Activated naive CD8-positive, alpha-beta T cell treated with anti-CD3 and anti-CD28 coated beads, Interleukin-2, amount 10 ng/mL, durations not matched to agents 7 days and 5 days (primary cell): ENCODE measurements at places on chromosomes 6 and 20. TPM values are rescaled to one million over a fixed set of nuclear protein-coding genes. Genes with fewer than 3 reads are reported as not detected.

EYA2 gene
- total RNA-seq = not detected

MEP1A gene
- total RNA-seq = not detected

METTL24 gene
- total RNA-seq = 1.4 TPM

GCNT2 gene
- total RNA-seq = 7.5 TPM

- no peak overlapping the region for H3K4me3 ChIP-seq
- H3K36me3 ChIP-seq = peaks cover 5% of the 10 kb centered on the region
- peaks cover 2% of the 10 kb centered on the region for H3K4me1 ChIP-seq
- no peak for DNase-seq
These were observed 38.5 kb upstream of the TXLNB start for GRCh38 chr6:139330306-139330705.

DNA sequence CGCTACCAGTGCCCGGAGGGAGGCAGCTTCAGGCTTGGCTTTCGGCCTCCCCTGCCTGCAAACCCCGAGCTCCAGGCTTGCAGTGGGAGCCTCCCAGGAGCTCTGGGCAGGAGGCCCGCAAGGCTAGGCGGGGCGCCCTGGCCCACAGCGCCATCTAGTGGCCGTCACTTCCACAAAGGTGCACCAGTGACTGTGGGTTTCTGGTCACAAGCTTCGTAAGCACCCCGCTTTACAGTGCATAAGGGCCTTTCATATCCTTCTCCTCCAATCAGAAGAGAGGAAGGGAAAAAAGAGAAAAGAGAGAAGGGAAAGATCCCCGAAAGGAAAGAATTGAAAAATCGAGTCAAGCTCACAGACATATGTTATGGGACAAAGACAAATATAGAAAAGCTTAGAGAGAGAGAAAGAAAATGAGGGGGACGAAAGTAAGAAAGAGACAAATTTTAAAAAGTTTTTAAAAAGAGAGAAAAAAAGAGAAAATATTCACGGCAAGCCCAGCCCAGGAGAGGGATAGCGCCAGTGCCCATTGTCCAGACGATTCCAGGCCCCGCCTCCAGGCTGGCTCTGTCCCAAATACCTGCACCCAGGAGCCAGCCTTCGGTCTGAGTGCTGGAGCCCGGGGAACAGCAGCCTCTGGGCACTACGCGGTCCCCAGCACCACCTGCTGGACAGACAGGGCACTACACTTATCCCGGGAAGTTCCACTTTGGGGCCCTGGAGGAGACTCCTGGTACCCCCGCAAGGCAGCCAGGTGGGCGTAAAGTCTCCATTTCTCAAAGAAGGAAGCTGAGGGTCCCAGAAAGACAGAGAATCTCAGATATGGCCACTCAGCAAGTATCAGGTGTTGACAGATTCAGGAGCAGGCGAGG lies 207.1 kb downstream of the PREX1 start:
- H3K27ac ChIP-seq = peak overlapping the region; percentile 67
- DNase-seq = peak; percentile 82
- H3K4me3 ChIP-seq = peak overlapping the region; percentile 74
- no peaks in the 10 kb centered on the region for H3K27me3 ChIP-seq
- no peaks in the 10 kb centered on the region for H3K36me3 ChIP-seq
- H3K4me1 ChIP-seq = peaks cover 3% of the 10 kb centered on the region

DNA sequence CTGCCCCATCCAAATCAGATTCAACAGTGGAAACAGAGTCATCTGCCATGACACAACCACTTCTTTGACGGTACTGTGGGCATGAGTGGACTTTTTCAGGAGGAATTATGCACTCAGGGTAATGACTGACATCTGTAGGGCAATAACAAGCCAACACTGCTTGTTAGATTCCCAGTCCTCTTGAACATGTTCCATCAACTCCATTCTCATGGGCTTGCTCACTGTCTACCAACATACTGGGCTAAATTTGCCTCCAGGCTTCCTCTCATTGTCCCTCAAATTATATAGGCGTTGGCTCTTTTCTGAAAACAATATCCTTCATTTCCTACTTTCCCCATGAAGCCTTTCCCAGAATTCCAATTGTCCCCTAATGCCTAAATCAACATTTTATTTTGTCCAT lies 43.1 kb downstream of the ANKEF1 start:
- H3K4me3 ChIP-seq = no peak overlapping the region
- no peaks in the 10 kb centered on the region for H3K36me3 ChIP-seq
- H3K4me1 ChIP-seq = no peaks in the 10 kb centered on the region

- peak overlapping the region; percentile 0 for H3K27ac ChIP-seq
- DNase-seq = no peak
- H3K4me1 ChIP-seq = peaks cover 46% of the 10 kb centered on the region
These were observed 68.3 kb downstream of the NOL4L start for GRCh38 chr20:32516583-32517517.

DNA sequence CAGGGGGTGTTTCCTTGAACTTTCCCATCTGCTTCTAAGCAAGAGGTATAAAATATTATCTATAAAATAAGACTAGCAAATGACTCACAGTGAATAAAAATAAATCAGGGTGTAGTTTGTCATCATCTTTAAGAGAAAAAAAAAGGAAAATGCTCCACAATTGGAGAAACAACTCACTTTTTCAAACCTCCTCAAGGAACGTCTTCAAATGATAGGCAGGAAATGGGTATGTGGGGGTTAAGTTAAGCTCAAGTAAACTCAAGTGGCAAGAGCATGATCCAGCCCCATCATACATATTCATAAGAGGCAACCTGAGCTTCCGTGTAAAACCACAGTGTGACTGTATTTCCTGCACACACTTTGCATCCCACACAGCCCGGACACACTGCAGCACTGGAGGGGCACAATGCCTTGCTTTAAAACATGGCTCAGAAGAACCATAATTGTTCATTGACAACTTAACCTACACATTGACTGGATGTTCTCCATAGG lies 58.5 kb upstream of the CEP85L start:
- H3K27ac ChIP-seq = peak overlapping the region; percentile 90
- H3K27me3 ChIP-seq = no peaks in the 10 kb centered on the region
- peaks cover 18% of the 10 kb centered on the region for H3K36me3 ChIP-seq
- peaks cover 61% of the 10 kb centered on the region for H3K4me1 ChIP-seq
